ENCODE measurements at places on chromosomes 5 and 9. TPM values are rescaled to one million over a fixed set of nuclear protein-coding genes. Genes with fewer than 3 reads are reported as not detected.

Gene CREBRF
- 3.5 TPM for total RNA-seq

Gene IL3
- not detected for total RNA-seq

Gene ZFP2
- not detected for total RNA-seq

Gene SLC34A3
- not detected for total RNA-seq

Gene TRMO
- total RNA-seq = 5.6 TPM
